ENCODE measurements at places on chromosomes 1 and 21. TPM values are rescaled to one million over a fixed set of nuclear protein-coding genes. Genes with fewer than 3 reads are reported as not detected.

IL6R gene
- total RNA-seq = 37.7 TPM

MR1 gene
- total RNA-seq = 26.3 TPM

TSPAN2 gene
- not detected for total RNA-seq

ZNF362 gene
- 20.2 TPM for total RNA-seq

SELP gene
- not detected for total RNA-seq

UQCRHL gene
- total RNA-seq = 1.4 TPM

Measured in GM12878 (cell line).